ENCODE measurements at places on chromosomes 3 and 15. TPM values are rescaled to one million over a fixed set of nuclear protein-coding genes. Genes with fewer than 3 reads are reported as not detected.

GRCh38 chr3:137771401-137772213, 7.5 kb downstream of the SOX14 start:
- H3K36me3 ChIP-seq, result no peaks in the 10 kb centered on the region
- no peak overlapping the region for H3K27ac ChIP-seq
- no peak for DNase-seq
- peaks cover 7% of the 10 kb centered on the region for H3K4me1 ChIP-seq
- H3K27me3 ChIP-seq, result peaks cover 6% of the 10 kb centered on the region

GRCh38 chr3:50392101-50392715, 32.9 kb upstream of the TMEM115 start:
- no peak overlapping the region for H3K27ac ChIP-seq
- H3K36me3 ChIP-seq, result no peaks in the 10 kb centered on the region
- H3K4me3 ChIP-seq, result no peak overlapping the region
- H3K4me1 ChIP-seq, result peaks cover 27% of the 10 kb centered on the region
- no peak for DNase-seq

- H3K4me1 ChIP-seq, result peaks cover 14% of the 10 kb centered on the region
- H3K27ac ChIP-seq, result no peak overlapping the region
- no peak for DNase-seq
- no peaks in the 10 kb centered on the region for H3K27me3 ChIP-seq
- no peaks in the 10 kb centered on the region for H3K36me3 ChIP-seq
- no peak overlapping the region for H3K4me3 ChIP-seq
Observed at GRCh38 chr3:155560135-155560534, 184.7 kb downstream of the PLCH1 start.

DNA sequence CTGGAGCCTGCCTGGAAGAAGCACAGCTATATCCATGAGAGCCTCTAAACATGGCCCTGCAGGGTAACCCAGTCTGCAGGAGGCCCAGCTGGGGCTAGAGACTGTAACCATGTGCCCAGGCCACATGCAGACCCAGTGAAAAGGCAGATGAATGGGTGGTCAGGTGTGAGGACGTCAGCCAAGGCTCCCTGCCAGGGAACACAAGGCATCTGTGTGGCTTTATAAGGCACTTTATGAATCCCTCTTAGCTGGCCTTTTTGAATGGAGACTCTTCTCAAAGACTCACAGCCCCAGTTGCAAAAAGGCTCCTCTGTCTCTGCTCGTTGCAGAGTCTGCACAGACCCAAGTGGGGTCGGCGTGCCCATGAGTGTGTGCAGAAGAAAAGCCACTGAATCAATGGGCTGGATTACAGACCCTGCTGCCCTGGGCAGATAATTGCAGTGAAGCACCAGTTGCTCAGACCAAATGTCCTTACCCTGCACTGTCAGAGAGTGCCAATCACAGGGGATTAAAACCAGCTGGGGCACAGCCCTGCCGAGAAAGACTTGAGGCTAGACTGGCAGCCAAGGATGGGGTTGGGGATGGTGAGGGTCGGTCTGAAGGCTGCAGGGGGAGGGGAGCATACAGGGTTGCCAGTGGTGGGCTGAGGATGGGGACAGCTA, 154.2 kb downstream of the RAB11A start:
- H3K36me3 ChIP-seq, result no peaks in the 10 kb centered on the region
- no peak overlapping the region for H3K4me3 ChIP-seq

- H3K27ac ChIP-seq, result no peak overlapping the region
- H3K4me1 ChIP-seq, result no peaks in the 10 kb centered on the region
- DNase-seq, result no peak
- H3K27me3 ChIP-seq, result no peaks in the 10 kb centered on the region
- H3K36me3 ChIP-seq, result no peaks in the 10 kb centered on the region
- no peak overlapping the region for H3K4me3 ChIP-seq
Observed at GRCh38 chr3:192929146-192929545, 11.5 kb upstream of the MB21D2 start.

GRCh38 chr3:113070072-113070640, 79.4 kb downstream of the GTPBP8 start:
- no peak overlapping the region for H3K27ac ChIP-seq
- no peaks in the 10 kb centered on the region for H3K27me3 ChIP-seq

DNA sequence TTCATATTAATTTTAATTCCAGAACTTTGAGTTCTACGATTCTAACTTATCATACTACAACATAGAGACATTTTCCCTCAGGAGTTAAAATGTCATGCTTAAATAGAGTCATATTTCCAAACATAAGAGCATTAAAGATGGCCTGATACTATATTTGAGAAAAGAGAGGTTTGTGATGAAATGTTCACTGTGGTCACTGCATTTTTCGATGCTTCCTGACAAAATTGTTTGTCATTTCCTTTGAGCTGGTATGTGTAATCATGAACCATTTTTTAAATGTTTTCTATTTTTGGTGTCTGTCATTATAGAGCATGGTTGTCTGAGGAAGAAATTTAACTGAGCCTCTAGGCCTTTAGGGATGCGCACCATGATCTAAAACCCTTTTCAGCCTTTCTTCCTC, 721.4 kb upstream of the NR2F2 start:
- no peak for DNase-seq
- H3K27ac ChIP-seq, result no peak overlapping the region
- no peaks in the 10 kb centered on the region for H3K36me3 ChIP-seq
- no peak overlapping the region for H3K4me3 ChIP-seq
- H3K27me3 ChIP-seq, result no peaks in the 10 kb centered on the region
- H3K4me1 ChIP-seq, result peaks cover 2% of the 10 kb centered on the region

GRCh38 chr15:65939901-65940617, 70.8 kb downstream of the RAB11A start:
- H3K4me1 ChIP-seq, result no peaks in the 10 kb centered on the region
- no peak overlapping the region for H3K4me3 ChIP-seq
- no peak for DNase-seq
- no peaks in the 10 kb centered on the region for H3K36me3 ChIP-seq
- H3K27ac ChIP-seq, result no peak overlapping the region
- H3K27me3 ChIP-seq, result no peaks in the 10 kb centered on the region

GRCh38 chr3:71432044-71432975, 151.2 kb downstream of the FOXP1 start:
- H3K4me3 ChIP-seq, result no peak overlapping the region
- DNase-seq, result no peak
- H3K36me3 ChIP-seq, result no peaks in the 10 kb centered on the region
- no peak overlapping the region for H3K27ac ChIP-seq
- H3K4me1 ChIP-seq, result no peaks in the 10 kb centered on the region
- H3K27me3 ChIP-seq, result no peaks in the 10 kb centered on the region

GRCh38 chr3:10025205-10026083, 793 bp upstream of the FANCD2 start:
- peak overlapping the region; percentile 94 for H3K4me3 ChIP-seq
- H3K27me3 ChIP-seq, result no peaks in the 10 kb centered on the region
- H3K36me3 ChIP-seq, result no peaks in the 10 kb centered on the region
- peaks cover 14% of the 10 kb centered on the region for H3K4me1 ChIP-seq
- no peak for DNase-seq

- H3K36me3 ChIP-seq, result no peaks in the 10 kb centered on the region
- H3K27ac ChIP-seq, result no peak overlapping the region
- H3K27me3 ChIP-seq, result no peaks in the 10 kb centered on the region
Observed at GRCh38 chr3:130480736-130481135, 36.2 kb upstream of the COL6A6 start.

- H3K4me3 ChIP-seq, result no peak overlapping the region
- H3K36me3 ChIP-seq, result no peaks in the 10 kb centered on the region
- no peak overlapping the region for H3K27ac ChIP-seq
- no peaks in the 10 kb centered on the region for H3K4me1 ChIP-seq
- no peaks in the 10 kb centered on the region for H3K27me3 ChIP-seq
- DNase-seq, result no peak
Observed at GRCh38 chr3:27573138-27573537, 89.0 kb upstream of the SLC4A7 start.

DNA sequence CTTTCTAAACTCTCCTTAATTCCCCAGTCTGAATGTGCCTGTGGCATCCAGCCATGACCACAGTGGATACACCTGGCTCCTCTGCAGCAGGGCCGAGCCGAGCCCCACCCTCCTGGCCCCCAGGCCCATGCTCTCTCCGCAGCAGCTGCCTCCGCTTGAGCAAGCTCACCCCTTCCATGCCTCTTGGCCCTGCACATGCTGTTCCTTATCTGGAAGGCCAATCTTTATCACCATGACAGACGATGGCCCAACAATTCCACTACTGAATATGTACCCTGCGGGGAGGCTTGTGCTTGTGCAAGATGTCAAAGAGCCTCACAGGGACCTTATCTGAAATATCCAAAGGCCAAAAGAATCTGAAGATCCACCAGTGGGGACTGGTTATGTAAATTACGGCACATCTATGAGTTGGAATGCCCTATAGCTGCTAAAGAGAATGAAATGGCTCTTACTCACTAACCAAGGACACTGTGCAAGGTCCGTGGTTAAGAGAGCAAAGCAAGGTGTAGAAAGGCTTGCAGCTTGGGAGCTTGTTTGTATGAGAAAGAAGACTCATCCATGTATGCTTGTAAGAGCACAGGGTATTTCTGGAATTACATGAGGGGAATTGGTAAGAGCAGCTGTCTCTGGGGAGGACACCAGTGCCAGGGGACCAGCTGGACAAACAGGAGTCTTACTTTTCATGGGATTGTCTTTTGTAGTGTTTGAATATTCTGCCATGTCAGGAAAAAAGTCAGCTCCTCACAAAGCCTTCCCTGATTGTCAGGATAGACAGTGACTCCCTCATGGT, 55.2 kb downstream of the WNT7A start:
- no peaks in the 10 kb centered on the region for H3K4me1 ChIP-seq
- H3K27me3 ChIP-seq, result no peaks in the 10 kb centered on the region
- no peak for DNase-seq
- H3K4me3 ChIP-seq, result no peak overlapping the region
- H3K36me3 ChIP-seq, result no peaks in the 10 kb centered on the region
- no peak overlapping the region for H3K27ac ChIP-seq

The PCOLCE2 gene
- 2.5 TPM for polyA plus RNA-seq

DNA sequence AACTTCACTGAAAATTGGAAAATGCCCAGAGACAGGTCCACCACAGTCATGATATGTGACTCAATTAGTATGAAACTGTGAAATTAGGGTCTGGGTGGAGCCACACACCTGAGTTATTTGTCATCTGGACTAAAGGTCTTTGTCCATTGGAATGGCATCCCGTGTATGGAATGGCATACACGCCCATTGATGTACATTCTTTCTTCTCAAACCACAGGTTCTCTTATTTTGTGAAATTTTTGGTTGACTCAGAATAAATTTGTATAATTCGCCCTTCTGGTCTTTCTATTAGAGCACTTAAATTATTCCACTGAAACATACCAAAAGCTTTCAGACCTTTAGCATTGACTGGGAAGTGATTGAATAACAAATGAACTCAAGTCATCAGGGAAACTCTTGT, 66.8 kb upstream of the UBE2E1 start:
- H3K36me3 ChIP-seq, result no peaks in the 10 kb centered on the region
- peaks cover 30% of the 10 kb centered on the region for H3K4me1 ChIP-seq
- DNase-seq, result no peak
- H3K4me3 ChIP-seq, result no peak overlapping the region
- H3K27ac ChIP-seq, result no peak overlapping the region

DNA sequence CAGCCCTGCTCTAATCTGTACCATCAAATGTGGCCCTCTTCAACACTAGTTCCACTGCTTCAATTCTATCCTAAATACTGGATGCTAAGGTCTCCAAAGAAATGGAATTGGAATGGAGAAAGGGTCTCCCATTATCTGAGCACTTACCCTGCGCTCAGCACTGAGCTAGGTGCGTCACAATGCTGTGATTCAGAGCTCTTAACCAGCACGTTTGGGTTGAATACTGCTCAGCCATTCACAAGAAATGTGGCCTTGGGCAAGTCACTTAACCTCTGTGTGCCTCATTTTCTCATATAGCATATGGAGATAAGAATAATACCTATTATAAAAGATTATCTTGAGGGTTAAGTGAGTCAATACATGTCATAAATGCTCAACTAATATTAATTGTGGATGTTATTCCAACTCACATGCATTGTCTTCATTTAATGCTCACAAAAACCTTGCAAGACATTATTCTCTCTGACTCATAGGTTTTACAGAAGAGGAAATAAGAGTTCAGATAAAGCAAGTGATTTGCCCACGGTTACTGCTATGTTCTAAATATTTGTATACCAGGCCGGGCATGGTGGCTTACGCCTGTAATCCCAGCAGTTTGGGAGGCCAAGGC, 27.4 kb upstream of the SRGAP3 start:
- no peak overlapping the region for H3K27ac ChIP-seq
- H3K36me3 ChIP-seq, result no peaks in the 10 kb centered on the region
- no peaks in the 10 kb centered on the region for H3K4me1 ChIP-seq
- DNase-seq, result no peak
- H3K27me3 ChIP-seq, result no peaks in the 10 kb centered on the region

The FETUB gene
- not detected for polyA plus RNA-seq

DNA sequence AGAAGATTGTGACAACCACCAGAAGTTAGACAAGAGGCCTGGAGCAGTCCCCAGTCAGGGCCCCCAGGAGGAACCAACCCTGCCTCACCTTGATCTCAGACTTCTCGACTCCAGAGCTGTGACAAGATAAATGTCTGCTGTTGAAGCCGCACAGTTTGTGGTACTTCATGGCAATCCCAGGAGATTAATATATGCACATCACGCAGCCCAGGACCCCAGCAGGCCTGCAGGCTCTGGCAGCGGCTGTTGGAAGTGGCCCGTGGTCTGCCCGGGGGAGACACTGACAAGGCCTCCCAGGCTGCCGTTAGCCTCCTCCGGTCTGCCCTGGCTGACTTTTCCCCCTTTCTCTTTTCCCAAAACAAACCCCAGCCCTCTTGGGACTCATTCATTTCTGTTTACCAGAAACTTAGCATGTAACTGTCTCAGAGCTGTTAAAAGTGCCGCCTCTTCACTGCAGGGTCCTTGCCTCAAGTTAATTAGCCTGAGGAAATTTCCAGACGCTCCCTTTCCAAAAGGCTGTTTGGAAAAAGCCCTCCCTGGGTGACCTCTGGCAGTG, 183.5 kb upstream of the LYSMD4 start:
- peaks cover 6% of the 10 kb centered on the region for H3K4me1 ChIP-seq
- no peak overlapping the region for H3K4me3 ChIP-seq
- H3K36me3 ChIP-seq, result no peaks in the 10 kb centered on the region
- no peak overlapping the region for H3K27ac ChIP-seq
- no peaks in the 10 kb centered on the region for H3K27me3 ChIP-seq
- no peak for DNase-seq

- H3K27ac ChIP-seq, result no peak overlapping the region
- no peak for DNase-seq
- H3K36me3 ChIP-seq, result no peaks in the 10 kb centered on the region
- H3K27me3 ChIP-seq, result no peaks in the 10 kb centered on the region
Observed at GRCh38 chr3:196662033-196662432, 22.5 kb downstream of the NRROS start.

GRCh38 chr15:64651601-64652191, 123.7 kb downstream of the RBPMS2 start:
- peaks cover 15% of the 10 kb centered on the region for H3K4me1 ChIP-seq
- H3K4me3 ChIP-seq, result no peak overlapping the region
- no peaks in the 10 kb centered on the region for H3K36me3 ChIP-seq
- H3K27me3 ChIP-seq, result no peaks in the 10 kb centered on the region
- DNase-seq, result no peak

GRCh38 chr3:126014252-126014651, 45.3 kb downstream of the ROPN1B start:
- no peak overlapping the region for H3K27ac ChIP-seq
- H3K4me3 ChIP-seq, result no peak overlapping the region
- no peak for DNase-seq
- H3K27me3 ChIP-seq, result no peaks in the 10 kb centered on the region

Data from pancreas (tissue), 10 donors.